ENCODE measurements at places on chromosomes 3 and 15.
A peak's percentile ranks its signal among the peaks of the same experiment; 100 is the strongest.

- DNase-seq, result peak; percentile 11
Observed at GRCh38 chr3:63193647-63194046, 84.5 kb upstream of the SYNPR start.

DNA sequence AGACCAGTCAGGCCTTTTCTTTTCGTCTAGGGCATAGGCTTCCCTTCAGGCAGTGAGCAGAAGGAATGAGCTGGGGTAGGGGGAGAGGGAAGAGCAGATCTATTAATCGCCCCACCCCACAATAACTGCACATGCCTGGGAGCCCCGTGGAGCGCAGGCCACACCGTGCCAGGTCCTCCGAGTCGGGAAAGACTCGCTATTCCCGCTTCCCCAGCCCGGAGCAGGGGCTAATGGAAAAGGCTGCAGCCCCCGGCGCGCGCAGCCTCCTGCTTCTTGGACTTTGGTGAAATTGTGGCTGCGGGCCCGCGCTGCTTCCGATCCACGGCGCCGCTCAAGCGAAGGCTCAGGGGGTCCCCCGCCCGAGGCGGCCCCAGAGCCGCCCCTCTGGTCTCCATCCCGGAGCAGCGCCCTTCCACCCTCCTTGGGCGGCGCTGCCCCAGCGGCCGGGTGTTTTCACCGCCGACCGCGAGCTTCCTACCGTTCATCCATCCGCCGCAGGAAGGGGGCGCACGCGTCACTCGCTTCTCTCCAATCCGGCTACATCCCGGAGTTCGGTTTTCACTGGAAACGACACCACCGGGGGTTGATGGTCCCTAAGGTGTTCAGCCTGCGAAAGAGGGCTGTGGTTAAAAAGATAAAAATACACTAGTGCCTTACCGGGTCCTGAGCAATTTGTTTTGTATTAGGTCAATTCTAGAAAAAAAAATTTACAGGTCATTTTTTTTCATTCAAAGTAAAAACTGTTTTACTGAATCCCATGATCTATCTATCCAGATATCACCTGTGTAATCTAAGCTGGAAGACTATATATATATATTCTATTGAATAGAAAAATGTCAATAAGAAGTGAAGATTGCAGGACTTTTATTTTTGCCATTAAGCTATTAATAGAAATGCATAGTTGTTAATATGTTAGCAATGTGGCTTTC, 4.4 kb upstream of the SYNM start:
- DNase-seq, result no peak

- no peak for DNase-seq
Observed at GRCh38 chr15:101244889-101245668, 6.8 kb downstream of the CHSY1 start.

DNA sequence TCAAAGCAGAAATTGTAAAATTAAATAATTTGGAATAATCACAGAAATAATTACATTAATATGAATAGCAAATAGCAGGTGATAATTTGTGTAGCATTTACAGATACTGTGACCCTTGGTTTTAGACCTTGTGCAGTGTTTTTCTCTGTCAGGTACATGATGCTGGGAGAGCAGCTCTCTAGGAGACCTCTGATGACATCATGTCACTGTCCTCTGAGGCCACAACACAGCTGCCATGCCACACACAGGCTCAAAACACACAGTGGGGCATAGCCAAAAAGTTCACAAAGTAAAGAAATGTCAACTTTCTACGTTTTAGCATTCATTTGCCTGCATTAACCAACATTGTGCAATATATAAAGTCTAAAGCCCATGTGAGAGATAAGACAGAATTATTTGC, 71.8 kb upstream of the ZBTB20 start:
- DNase-seq, result no peak

GRCh38 chr3:52891615-52892081, 5.7 kb downstream of the STIMATE start:
- DNase-seq, result peak; percentile 71

DNA sequence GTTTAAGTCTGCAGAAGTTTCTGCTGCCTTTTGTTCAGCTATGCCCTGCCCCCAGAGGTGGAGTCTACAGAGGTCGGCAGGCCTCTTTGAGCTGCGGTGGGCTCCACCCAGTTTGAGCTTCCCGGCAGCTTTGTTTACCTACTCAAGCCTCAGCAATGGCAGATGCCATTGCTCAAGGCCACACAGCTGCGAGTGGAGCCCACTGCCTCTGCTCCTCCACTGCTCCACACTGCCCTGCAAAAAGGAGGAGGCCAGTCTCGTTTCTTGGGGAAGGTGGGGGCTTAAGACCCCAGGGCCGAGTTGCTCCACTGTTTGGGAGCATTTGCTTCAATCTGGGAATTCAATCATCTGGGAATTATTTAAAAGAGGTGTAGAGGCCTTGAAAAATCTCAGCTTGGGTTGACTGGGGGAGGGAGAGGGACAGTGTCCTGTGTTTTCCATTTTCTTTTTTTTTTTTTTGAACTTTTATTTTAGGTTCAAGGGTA, 144.6 kb upstream of the MEF2A start:
- DNase-seq, result no peak

GRCh38 chr15:61459785-61460707, 230.9 kb upstream of the RORA start:
- peak; percentile 42 for DNase-seq

GRCh38 chr15:97929456-97930229, 30.9 kb upstream of the ARRDC4 start:
- no peak for DNase-seq
